Suppressor macrophage treated with lipopolysaccharide for 4 hours (primary cell): ENCODE measurements at places on chromosomes 13 and 19.

DNA sequence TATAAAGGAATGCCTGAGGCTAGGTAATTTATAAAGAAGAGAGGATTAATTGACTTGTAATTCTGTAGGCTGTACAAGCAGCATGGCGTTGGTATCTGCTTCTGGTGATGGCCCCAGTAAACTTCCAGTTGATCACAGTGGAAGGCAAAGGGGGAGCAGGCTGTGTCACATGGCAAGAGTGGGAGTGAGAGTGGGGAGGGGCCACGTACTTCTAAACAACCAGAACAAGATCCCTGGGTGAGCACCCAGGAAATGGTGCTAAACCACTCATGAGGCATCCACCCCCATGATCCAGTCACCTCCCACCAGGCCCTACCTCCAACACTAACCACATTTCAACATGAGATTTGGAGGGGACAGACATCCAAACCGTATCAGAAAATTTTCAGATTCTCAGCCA lies 3.0 kb upstream of the RNF113B start:
- no peak for DNase-seq

GRCh38 chr19:17260842-17261325 lies 3.7 kb downstream of the USHBP1 start:
- peak; percentile 85 for DNase-seq

GRCh38 chr19:275958-276646 lies 15.1 kb downstream of the PLPP2 start:
- DNase-seq: no peak

DNA sequence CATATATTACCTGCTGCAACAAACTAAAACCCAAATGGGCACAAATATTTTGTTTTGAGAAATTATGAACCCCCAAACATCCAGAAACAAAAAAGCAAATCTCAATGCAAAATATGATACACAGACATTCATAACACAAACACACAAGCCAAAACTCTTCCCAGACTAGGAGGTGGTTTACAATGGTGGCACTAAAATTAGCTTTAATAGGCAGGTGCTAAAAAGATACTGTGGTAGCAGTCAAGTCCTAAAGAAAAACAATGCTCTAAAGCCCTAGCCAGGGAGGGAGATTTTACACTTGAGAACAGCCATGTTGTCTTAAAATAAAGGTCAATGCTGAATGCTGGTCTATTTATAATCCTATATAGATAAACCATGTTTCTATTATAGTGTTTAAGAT lies 65.0 kb downstream of the DOCK9 start:
- DNase-seq: no peak

DNA sequence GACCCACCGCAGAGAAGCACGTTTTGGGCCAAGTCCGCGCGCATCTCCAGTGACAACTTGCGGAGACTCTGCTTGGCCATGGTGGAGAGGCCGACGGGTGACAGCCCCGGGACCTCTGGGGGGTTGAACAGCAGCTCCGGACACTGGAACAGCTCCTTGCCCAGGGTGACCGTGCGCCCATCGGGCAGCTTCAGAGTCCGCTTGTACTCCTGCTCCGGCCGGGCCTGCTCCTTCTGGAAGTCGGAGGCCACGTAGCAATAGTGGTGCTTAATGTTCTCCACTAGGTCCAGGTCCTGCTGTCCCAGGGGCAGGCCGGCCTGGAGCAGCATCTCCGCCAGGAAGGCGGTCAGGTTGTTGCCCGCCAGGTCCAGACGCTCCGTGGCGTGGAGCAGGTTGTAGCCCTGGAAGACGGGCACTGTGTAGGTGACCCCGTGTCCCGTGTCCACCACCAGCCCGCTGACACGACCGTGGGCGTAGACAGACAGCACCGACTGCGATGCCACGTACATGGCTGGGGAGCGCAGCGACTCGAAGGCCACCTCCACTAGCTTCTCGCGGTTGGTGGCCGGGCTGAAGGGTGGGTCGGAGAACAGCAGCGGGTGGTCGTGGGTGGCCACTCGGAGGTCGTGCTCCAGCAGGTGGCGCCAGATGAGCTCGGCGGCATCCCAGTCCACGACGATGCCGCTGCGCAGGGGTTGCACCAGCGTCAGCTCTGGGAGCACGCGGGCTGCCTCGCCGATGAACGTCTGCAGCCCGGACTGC lies 743 bp downstream of the ACTL9 start:
- no peak for DNase-seq

GRCh38 chr19:24140099-24140498 lies 53.1 kb downstream of the ZNF254 start:
- no peak for DNase-seq

GRCh38 chr13:110150384-110151101 lies 156.4 kb downstream of the COL4A1 start:
- DNase-seq: no peak

GRCh38 chr13:111336666-111337065 lies 16.2 kb downstream of the TEX29 start:
- DNase-seq: no peak

DNA sequence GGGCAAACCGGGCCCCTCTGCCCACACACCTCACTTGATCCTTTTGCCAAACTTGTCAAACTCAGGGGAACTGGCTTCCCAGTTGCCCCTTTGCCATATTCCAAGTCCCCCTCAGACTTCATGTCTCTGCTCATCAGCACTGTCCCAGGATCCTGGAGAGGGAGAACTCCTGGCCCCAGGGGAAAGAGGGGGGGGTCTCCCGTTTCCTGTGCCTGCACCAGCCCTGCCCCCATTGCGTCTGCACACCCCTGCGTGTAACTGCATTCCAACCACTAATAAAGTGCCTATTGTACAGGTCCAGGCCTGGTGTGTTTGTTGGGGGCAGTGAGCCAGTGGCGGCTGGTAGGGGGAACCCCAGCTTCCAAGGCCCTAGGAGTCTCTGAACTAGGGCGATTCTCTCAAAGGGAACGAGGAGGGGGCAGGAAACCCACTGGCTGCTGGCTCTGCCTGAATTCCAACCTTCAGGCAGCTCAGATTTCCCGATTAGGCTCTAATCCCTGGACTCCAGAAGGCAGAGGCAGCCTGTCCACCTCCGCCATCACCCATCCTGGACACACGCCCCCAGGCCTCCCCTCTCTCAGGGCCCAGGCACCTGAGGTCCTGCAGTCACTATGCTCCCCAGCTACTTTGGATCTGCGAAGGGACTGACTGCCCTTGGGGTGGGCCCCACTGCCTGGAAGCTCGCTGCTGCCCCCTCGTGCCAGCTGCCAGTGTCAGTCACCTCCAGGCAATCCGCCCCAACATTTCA lies 9.7 kb upstream of the ILF3 start:
- peak; percentile 86 for DNase-seq

DNA sequence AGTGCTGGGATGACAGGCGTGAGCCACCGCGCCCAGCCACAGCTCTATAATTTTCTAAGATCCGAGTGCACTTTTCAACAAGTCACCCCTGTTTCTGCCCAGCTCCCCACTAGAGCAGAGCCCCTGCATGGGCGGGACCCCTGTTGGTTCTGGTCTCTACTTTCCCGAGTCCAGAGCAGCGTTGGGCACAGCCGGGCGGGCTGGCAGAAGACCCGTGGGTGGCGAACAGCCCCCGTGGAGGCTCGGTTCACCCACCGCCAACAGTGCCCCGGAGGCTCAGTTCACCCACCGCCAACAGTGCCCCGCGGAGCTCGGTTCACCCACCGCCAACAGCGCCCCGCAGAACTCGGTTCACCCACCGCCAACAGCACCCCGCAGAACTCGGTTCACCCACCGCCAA lies 40.8 kb downstream of the ADPRHL1 start:
- no peak for DNase-seq

DNA sequence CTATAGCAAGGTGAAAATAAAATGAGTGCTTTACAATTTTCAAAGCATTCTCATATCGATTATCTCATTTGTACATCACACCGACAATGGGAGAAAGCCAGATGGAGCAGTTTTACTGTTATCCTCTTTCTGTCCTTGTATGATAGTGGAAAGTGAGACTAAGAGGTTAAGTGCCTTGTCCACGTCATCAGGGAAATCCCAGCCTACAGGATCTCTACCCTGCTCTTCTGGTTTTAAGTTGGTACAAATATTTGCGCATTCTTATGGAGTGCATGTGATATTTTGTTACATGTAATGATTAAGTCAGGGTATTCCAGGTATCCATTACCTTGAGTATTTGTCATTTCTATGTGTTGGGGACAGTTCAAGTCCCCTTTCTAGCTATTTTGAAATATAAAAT lies 12.4 kb upstream of the ENOX1 start:
- no peak for DNase-seq

DNA sequence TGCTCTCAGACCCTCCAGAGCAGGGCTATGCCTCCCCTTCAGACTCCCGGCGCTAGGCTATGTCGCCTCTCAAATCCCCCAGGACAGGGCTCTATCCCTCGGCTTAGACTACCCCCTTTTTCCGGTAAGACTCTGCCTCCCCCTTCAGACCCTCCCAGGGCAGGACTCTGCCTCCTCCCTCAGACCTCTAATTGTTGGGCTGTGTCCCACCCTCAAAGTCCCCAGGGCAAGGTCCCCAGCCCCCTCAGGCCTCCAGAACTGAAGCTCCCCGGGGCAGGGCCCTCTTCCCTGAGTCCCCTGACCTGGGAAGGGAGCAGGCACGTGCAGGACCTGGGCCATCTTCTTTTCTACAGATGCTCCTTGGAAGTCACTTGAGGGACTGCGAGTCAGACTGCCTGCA lies 3.2 kb downstream of the KANK2 start:
- DNase-seq: no peak

GRCh38 chr13:21383090-21383489 lies 76.0 kb downstream of the ZDHHC20 start:
- DNase-seq: peak; percentile 3

GRCh38 chr13:112333756-112334543 lies 42.2 kb upstream of the SPACA7 start:
- DNase-seq: no peak

- peak; percentile 47 for DNase-seq
Measured at GRCh38 chr19:49106648-49107135, 7.5 kb upstream of the LIN7B start.

GRCh38 chr19:20273951-20274570 lies 107.0 kb downstream of the ZNF486 start:
- no peak for DNase-seq

- DNase-seq: no peak
Measured at GRCh38 chr19:12208221-12208620, 45.3 kb downstream of the ZNF136 start.

DNA sequence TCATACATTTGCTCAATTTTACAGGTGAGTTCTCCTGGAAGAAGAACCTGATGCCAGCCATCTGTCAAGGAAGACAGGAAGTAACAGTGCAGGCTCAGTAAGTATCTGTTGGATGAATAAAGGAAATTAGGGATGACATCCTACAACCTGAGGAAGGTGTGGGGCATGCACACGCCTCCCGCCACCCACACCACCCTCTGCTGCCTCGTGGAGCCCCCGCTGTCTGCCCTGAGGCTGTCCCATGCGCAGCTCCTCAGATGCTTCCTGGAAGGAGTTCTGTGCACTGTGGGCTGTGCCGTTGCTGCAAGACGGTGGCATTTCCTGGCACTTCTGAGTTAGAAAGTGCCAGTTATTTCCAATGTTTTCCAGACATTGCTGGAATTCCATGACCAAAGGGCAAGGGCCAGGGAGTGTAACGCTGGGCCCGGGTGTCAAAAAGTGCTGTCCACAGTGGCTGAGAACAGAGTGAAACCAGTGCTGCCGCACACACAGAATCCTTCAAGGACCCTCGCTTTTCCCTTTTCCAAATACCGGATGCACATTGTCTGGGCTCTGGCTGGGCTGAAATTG lies 4.2 kb upstream of the TEX29 start:
- no peak for DNase-seq

DNA sequence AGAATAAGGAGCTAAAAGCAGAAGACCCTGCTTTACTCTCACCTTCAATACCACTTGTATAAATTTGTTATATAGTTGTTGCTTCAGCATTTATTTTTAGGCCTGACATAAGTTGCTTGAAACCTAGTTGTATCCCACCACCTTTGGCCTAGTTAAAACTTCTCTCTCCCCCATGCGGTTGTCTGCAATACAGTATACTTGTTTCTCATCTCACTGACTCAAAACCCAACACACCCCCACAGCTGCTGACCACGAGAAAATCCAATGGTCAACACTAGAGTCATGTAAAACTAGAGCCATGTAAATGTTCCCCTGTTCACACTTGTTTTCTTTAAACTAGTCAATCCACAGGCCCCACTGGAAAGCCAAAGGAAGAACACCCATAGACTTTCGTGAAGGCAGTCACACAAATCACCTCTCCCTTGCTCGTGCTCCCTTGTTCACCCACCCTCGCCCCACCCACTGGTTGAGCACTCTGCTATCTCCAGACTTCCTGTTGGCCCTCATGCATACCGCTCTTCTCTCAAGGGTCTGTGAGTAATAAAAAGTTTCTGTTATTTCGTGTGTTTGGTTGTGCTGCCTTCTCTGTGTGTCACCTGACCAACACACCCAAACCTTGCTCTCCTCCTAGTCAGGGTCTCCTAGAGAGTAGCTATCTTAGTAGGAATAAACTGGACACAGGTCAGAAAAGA lies 12.9 kb upstream of the CCDC169 start:
- peak; percentile 7 for DNase-seq

DNA sequence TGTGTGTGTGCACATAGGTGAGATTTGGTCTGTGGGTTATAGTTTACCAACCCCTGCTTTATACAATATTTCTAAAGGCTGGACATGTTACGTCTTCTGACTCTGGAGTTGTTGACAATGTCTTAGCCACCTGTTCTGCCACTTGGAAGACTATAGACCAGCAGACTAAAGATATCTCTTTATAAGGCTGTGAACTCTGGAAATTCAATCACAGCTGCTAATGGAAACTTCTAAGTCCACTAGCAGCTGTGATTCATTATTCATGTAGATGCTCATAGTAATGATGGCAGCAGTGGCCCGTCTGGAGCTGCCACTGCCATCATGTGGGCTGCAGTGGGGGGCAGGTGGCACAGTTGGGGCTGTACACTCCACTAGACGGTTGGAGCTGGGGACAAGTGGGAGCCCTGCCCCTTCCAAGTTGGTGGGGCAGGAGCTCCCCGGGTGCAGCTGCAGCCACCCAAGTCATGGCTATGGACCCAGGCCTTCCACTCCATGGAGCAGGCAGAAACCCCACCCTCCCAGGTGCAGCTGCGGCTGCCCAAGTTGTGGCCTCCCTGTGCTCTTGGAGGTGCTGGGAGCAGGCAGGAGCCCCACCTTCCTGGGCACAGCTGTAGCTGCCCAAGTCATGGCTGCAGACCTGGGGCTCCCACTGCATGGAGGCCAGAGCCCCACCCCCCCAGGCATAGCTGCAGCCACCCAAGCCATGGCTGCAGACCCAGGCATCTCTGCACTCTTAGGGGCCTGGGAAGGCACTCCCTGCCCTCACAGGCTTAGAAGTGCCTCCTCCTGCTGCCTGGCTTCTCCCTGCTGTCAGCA lies 8.8 kb downstream of the IGFL4 start:
- DNase-seq: no peak

DNA sequence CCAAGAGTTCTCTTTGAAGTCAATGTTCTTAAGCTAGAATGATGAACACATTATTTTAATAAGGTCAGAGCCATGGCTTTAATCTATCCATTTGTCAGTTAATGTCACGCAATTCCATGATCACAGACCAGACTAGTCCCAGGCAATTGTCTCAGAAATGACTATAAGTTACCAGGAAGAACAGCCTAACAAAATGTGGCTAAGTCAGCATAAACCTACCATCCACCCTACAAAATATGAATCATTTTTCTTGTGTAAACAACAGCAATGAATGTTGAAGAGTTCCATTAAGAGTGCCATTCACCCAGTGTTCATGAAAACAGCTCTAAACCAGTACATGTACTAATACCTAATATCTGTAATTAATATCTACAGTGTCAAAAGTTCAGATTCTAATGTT lies 127.5 kb downstream of the KCTD12 start:
- DNase-seq: peak; percentile 28

- DNase-seq: peak; percentile 99
Measured at GRCh38 chr19:8412783-8413628, at the start of gene MARCHF2. TSS of gene MARCHF2 (plus strand) at chr19:8413305. CDS start at chr19:8421841, 8,536 bp downstream.
